CD4-positive, alpha-beta T cell treated with Interleukin-1 beta for 1 hour (primary cell): ENCODE measurements at places on chromosomes 2 and 18.

DNA sequence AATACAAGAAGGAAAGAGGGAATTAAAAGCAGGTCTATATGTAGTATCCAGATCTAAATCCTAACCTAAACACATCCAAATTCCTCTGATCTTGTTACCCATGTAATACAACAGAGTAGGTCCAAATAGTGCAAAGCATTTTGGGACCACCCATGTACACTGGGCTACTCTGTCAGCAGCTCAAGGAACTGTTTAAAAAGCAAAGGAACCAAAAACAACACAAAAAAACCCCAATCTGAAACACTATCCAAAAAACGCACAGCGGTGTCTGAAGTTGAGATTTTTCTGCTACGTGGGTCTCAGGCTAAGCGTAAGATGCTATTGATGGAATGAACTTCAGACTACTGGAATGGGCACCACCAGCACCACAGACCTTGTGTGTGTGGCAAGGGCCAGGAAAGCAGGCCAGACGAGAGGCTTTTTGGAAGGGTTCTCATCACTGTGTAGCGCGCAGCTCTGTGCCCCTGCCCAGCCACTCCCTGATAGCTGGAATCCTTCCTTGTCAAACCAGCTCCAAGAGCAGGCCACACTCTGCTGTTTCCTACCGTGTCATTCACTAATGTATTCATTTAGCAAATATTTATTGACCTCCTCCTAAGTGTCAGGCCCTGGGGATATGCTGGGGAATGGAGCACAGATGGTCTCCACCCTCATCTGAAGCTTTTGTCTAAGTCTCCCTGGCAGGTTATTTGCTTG is 101.4 kb downstream of the COLEC12 start:
- no peak for DNase-seq

DNA sequence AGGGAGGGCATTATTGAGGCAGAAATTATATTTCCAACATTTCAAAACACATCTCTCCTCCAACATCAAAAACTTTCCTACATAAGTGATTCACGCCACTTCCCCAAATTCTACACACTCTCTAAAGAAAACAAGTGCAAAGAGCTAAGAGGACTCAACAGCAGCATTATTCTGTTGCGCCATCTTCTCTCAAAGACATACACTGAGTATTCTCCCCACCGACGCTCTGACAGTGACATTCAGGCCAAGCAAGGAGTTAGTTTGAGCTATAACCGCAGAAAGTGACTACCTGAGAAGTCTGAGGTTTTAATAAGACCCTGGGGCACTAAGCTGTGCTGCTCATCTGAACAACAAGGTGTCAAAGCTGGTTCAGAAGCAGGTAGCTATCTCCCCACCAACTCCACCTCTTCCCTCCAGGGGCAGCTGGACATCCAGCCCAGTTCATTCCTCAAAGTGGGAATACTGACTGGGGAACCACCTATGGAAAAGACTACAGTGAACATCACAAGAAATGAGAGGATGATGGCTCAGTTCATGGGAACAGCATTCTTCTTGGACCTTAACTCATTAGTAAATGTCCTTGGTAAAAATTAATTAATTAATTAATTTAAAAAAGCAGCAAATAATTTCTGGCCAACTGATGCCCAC is 309.5 kb upstream of the CCDC68 start:
- no peak for DNase-seq

DNA sequence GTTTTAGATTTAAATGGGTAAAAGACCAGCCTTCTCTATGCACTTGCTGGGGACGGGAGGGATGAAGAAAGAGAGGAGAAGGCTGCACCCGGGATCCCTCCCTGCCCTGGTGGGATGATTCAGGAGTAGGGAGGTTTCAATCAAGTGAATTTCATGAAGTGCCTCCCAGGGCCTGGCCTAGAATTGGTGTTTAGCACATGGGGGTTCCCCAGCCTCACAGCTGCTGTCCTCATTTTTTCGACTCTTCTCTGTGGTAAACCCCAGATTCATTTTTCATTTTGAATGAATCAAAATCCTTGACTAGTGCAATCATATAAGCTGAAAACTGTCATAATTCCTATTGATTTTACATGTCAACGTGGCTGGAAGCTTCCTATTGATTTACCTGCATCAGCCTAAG is 81.1 kb downstream of the LPIN1 start:
- no peak for DNase-seq

DNA sequence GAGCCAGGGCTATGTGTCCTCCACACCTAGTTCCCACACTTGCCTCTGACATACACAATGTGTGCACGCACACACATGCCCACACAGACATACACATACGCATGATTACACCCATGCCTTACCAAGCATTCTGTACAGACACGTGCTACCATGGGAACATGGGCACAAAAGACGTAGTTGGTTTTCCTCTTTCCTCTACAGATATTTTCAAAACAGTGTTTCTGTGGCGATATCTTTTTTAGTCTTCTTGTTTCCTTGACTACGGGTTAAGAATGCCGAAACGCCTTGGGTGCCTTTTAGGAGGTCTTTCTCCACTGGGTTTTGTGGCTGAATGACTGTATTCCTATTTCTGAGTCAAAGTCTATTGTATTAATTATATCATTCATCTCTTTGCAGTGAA is 75.5 kb upstream of the SPTBN1 start:
- DNase-seq: no peak

- DNase-seq: no peak
Observed at GRCh38 chr2:134155134-134155533, 98.7 kb upstream of the MGAT5 start.

- DNase-seq: no peak
Observed at GRCh38 chr2:98917031-98917471, 19.0 kb downstream of the CRACDL start.

- no peak for DNase-seq
Observed at GRCh38 chr2:210157526-210157925, 13.7 kb downstream of the KANSL1L start.

DNA sequence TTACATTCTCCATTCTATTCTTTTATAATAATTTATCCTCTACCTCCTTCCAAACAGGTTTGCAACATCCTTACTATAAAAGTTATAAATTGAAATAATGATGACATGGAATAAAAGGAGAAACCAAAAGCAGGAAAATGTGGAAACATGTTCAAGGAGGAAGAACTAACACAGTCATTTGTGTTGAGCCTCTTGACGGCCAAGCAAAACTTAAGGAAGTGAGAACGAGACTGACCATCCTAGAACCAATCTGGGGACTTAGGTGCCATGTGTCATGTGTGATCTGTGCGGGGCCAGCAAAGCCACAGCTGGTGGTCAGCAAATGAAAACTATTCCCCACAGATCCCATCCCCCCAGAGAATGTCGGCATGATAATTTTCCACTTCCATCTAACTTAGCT is 25.6 kb upstream of the FAM124B start:
- no peak for DNase-seq

DNA sequence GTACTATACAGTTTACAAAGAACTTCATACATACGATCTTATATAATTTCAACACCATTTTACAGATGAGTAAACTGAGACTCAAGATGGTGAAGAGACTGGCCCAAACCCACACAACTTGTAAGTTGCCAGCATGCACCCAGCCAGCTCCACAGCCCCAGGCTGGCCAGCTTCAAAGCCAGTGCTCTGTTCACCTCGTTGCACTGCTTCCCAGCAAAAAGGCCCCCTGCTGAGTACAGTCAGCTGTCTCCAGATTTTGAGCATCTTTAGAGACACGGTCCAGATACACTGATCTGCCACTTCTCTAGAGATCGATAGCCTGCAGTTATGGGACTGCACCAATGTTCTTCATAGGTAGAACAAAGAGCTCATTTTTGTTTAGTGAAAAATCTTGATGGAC is 257.2 kb upstream of the CHAC2 start:
- no peak for DNase-seq
